CD4-positive, alpha-beta T cell treated with Interleukin-6 at 100 ng/mL for 8 hours (primary cell): ENCODE measurements at places on chromosomes 2 and 18.

DNA sequence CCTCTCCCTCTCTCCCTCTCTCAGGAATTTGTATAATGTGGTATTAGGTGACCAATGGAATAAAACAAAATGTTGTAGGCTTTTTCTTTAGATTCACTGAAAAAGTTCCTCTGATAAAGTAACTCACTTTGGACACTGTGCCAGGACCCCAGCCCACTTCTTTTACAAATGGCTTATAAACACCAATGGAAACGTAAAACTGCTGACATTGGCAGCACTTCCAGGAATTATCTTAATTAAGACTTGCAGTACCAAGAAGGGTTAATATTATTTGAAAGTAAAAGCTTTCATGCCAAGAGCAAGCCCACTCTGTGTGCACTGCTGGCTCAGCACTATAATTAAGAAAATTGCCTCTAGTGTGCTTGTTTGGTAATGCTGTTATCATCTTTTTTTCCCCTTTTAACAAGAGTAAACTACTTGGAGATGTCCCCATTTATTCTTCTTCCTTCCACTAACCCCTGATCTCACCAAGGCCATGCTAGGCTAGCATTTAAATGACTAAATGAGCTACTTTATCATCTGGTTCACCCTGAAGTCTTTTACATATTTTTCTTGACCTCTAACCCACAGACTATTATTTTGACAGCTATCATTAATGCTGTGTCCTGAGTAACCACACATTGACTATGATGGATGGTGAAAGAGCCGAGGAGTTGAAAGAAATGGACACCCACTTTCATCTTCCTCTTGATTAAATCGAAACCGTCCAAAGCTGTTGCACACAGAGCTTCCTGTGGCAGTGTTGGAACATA, 232.2 kb upstream of the ETAA1 start:
- no peak for DNase-seq

- no peak for DNase-seq
Observed at GRCh38 chr2:75023666-75024455, 65.4 kb downstream of the POLE4 start.

DNA sequence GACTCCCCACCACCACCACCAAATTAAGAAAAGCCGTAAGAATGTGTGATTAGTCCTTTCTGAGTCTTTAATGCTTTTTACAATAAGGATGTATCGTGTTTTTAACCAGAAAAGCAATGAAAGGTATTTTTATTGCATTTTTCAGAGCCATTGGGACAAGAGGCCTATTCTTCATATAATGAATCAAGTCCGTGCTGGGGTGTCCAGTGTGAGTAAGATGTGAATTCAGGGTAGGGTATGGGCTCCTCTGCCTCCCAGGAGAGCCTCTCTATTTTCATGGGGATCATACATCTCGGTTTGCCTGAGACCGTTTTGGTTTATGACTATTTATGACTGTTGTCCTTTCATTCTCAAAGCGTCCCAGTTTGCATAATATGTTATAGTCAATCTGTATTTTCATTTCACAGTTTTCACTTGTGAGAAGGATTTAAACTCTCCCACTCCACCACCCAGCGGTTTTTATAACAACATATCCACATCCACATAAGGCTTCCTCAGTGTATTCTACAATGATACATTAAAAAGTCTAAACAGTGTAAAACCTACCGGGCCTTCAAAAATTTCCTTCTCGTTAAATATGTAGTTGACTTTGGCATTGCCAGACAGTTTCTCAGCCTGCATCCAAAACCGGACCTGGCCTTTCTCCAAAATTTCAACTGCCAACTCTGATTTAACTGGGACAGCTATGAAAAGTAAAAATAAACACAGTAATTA, 80.8 kb upstream of the LPIN2 start:
- no peak for DNase-seq

DNA sequence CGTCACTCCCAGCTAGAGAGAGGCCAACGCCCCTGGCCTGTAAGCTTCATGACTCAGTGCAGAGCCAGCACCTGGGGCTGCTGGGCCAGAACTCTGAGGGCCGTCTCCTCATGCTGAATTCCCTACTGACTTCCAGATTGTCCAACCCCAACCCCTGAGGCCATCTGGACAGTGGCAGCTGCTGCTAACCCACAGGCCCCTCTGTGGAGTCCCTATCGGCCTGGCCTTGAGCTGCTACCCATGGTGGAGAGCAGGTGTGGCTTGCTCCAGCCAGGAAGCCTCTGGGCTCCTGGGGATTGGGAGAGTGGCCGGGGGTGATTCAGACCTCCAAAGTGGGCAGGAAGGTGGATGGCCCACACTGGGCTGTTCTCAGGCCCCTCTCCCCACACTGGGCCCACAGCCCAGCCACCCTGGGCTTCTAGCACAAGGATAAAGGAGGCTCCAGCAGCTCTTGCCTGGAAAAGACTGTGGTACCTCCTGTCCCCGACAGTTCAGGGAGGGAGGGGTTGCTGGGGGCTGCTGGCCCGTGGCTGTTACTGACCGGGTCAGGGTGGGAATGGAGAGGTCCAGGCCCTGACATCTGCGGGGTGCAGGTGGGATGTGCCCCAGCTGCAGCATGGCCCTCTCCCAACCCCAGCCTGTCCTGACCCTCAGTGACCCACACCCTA, 8.2 kb downstream of the TEKT4 start:
- DNase-seq = no peak

DNA sequence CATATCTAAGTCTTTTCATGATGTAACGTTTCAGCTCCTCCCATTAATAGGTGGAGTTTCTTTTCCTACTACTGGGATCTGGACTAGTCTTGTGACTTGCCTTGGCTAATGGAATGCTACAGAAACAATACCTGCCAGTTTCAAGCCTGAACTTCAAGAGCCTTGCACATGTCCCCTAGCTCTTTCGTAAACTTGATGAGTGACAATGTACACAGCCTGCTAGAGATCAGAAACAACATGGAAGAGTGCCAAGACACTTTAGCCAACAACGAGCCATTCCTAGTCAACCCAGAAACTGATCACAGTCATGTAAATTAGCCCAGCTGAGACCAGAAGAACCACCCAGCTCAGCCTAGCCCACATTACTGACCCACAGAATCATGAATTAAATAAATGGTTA, 24.8 kb upstream of the STK39 start:
- no peak for DNase-seq

DNA sequence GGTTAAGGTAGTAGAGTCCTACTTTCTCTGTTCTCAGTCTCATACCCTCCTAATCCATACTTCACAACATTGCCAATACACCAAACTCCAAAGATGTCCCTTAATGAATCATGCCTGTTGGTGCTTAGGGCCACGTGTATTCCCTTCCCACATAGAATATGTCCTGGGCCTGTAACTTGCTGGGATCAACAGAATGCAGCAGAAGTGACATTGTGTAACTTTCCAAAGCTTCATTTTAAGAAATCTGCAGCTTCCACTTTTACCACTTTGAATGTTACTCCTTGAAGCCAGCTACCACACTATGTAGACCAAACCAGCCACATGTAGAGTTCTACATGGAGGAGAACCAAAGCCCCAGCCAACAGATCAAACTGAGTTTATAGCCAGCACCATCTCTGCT, 58.5 kb upstream of the ARHGAP15 start:
- DNase-seq = no peak

GRCh38 chr18:46264255-46264654, 160.1 kb downstream of the HAUS1 start:
- no peak for DNase-seq

- DNase-seq = no peak
Observed at GRCh38 chr2:43233218-43234212, 7.1 kb upstream of the ZFP36L2 start.

GRCh38 chr2:170201275-170201674, 23.3 kb downstream of the MYO3B start:
- DNase-seq = no peak

- no peak for DNase-seq
Observed at GRCh38 chr18:40407909-40408308, 1547.1 kb upstream of the PIK3C3 start.

GRCh38 chr18:28176948-28177827, at the start of gene CDH2:
CDH2 (minus strand) TSS chr18:28177130; CDS start chr18:28177022, 108 bp downstream.
- DNase-seq = no peak

DNA sequence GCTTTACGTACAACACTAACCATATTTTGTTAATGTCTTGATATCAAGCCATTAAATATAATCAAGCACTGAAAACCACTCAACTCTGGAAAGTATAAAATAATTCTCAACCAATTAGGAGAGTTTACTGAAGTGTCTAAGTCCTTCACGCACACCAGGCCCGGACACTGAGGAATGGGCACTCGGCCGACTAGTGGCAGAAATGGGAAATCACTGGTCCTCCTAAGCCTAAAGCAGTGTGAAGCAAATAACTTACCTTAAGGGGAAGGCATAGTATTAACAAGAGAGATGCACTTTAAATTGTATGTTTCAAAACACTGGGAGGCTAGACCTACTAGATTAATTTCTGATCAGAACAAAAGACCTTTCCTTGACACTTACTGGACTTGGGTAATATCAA, 45.7 kb downstream of the FAM210A start:
- peak; percentile 3 for DNase-seq

DNA sequence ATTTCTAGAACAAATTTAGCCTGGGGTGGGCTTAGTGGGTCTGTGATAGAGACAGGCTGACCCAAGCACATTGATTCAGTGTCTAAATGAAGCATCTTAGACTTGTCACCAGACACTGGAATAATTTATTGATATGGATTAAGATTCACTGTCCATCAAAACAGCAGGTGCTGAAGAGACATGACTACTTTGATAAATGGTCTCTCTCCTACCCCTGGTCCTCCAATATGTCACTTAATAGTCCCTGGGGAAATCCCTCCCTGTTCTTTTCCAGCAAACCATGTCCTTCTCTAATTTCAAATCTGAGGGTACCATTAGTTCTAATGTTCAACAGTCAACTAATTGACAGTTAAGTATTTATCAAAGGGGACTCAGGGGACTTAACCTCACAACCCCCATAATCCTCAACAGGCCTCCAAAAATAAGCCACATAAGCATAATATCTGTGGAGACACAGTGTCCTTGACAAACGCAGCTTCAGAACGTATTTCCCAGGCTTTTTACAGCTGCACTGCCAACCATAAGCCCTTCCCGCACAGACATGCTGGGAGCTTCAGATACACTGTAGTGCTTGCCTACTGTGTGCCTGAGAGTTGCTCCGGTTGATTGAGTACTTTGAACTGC, 391.0 kb downstream of the THSD7B start:
- DNase-seq = no peak

DNA sequence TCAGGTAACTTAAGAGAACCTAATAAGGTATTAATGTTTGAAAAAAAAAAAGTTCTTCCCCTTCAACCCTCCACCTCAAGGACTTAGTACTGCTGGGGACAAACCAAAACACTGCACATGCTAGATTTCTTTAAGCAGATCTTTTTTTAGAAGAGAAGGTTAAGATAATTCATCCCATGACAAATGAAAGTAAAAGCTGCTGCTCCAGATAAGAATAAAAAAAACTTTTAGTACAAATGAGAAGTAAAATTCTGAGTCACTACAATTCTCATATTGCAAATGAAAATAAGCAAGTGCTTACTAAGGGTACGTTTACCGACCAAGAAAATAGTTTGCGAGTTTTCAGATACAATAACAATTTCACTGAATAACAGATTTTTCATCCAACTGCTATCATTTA, 8.9 kb downstream of the STAM2 start:
- DNase-seq = no peak

- no peak for DNase-seq
Observed at GRCh38 chr2:10524851-10525572, 76.9 kb upstream of the ODC1 start.

DNA sequence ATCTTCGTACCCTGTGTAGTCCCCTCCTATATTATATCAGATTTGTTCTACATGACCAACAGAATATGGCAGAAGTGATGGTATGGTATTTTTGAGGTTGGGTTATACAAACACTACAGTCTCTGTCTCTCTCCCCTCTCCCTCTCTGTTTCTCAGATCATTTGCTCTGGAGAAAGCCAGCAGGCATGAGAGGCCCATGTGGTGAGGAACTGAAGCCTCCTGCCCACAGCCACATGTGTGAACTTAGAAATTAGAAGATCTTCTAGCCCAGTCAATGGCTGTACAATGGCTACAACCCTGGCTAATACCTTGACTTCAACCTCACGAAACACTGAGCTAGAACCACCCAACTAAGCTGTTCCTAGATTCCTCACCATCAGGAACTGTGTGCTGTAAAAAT, 250.6 kb downstream of the SMAD2 start:
- DNase-seq = no peak

DNA sequence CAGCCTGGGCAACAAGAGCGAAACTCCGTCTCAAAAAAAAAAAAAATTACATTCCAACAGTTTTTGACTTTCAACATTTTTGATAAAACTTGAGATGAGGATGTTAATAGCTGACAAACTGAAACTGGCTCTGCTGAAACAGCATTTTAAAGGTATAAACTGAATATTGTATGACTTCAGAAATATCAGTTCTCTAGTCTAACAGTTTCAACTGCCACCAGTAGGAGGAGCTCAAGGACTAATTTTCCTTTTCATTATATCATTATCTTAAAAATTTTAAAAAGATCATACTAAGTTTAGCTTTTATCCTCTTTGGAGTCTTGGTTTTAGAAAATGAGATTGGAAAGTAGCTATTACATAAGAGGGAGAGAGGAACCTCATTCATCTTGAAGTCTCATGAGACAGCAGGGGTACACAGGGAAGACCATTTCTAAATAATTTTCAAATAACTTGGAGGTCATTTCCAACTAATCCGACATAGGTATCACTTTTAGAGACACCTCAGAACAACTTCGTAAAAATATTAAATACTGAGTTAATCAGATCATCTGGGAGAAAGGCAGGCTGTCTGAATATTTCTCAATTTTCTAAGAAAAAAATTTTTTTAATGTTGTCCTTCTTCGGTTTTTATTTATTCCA, 37.6 kb upstream of the MCM6 start:
- DNase-seq = peak; percentile 50

DNA sequence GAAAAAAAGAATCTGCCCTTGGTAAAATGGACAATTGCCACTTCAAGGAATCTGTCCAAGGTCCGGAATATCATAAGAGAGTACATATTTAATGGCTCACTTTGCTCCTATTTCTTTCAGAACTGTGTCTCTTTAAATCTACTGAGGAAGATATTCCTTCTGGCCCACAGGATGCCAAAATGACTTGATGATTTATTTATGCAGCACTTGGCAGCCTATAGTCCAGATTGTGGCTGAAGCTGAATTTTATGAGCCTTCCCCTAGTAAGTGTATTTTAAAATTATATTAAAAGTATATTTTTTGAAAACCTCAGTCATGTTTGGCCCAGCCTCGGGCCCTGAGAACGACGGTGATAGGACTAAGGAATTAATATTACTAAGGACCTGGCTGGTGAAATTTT, 465.1 kb upstream of the HNRNPA3 start:
- DNase-seq = no peak

- DNase-seq = peak; percentile 46
Observed at GRCh38 chr2:11446733-11447248, 19.2 kb downstream of the E2F6 start.

DNA sequence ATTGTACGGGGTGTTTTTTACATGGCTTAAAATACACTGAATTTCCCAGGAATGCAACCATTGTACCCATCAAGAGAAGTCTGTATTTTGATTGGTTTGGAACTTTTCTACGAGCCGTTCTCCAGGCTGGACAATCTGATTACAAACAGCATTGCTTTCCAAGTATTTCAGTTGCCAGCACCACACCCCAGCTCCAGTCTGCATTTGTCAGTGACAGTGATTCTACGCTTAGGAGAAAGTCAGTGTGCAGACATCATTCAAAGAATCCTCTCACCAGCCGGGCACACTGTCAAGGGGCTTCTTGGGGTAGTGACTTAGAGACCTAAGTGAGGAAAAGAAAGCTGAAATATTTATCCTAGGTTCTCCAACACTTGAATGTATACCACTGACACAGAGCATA, 194.1 kb downstream of the ANAPC1 start:
- DNase-seq = no peak
